ENCODE measurements at places on chromosomes 1 and 21. TPM values are rescaled to one million over a fixed set of nuclear protein-coding genes. Genes with fewer than 3 reads are reported as not detected.

DNA sequence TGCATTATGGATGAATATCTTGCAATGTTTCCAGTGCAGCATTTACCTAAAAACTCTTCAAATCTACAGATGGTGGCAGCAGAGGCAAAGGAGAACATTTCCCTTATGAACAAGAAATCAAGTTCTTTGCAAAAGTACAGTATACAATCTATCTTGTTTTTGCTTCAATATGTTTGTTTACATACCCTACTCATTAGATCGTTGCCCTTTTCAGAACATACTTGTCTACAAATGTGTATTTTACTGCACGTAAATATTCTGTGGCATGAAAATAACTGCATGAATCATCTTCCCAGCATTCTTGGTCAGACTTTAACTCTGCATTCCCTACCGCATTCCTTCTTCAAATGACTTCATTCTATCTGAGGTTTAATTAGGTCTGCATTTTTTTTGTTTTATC lies 212.7 kb downstream of the ZP4 start:
- no peaks in the 10 kb centered on the region for H3K27me3 ChIP-seq
- no peaks in the 10 kb centered on the region for H3K36me3 ChIP-seq
- no peak for DNase-seq
- no peak overlapping the region for H3K4me3 ChIP-seq
- H3K4me1 ChIP-seq, result no peaks in the 10 kb centered on the region

- DNase-seq, result no peak
- H3K36me3 ChIP-seq, result no peaks in the 10 kb centered on the region
- no peak overlapping the region for H3K27ac ChIP-seq
- no peaks in the 10 kb centered on the region for H3K4me1 ChIP-seq
- H3K27me3 ChIP-seq, result no peaks in the 10 kb centered on the region
Measured at GRCh38 chr1:157469300-157469699, 83.0 kb downstream of the FCRL5 start.

DNA sequence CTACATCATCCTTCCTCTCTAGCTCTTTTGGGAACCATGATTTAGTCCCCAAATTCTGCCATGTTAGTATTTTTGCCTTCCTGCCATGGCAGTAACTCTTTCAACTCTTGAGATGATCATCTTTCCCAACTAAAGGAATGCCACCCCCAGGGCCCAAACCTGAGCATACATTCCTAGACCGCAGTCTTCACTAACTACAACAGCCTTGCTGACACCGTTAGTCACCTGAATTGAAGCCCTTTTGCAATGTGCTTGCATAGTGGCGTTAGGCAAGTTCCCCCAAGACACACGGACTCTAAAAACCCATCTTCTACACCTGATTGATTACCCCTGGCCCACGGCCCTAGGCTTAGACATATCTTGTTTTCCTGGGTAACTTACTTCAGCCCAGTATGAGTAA lies 16.4 kb upstream of the YTHDF2 start:
- no peak for DNase-seq
- H3K36me3 ChIP-seq, result no peaks in the 10 kb centered on the region
- H3K27me3 ChIP-seq, result no peaks in the 10 kb centered on the region
- H3K4me1 ChIP-seq, result no peaks in the 10 kb centered on the region
- H3K4me3 ChIP-seq, result no peak overlapping the region

Gene DDR2
- 349 TPM for total RNA-seq

GRCh38 chr1:99365545-99365944 lies 101.3 kb downstream of the PLPPR4 start:
- no peaks in the 10 kb centered on the region for H3K36me3 ChIP-seq
- H3K27me3 ChIP-seq, result no peaks in the 10 kb centered on the region
- no peaks in the 10 kb centered on the region for H3K4me1 ChIP-seq
- no peak overlapping the region for H3K27ac ChIP-seq
- no peak for DNase-seq

Gene SASS6
- total RNA-seq, result 3.2 TPM

DNA sequence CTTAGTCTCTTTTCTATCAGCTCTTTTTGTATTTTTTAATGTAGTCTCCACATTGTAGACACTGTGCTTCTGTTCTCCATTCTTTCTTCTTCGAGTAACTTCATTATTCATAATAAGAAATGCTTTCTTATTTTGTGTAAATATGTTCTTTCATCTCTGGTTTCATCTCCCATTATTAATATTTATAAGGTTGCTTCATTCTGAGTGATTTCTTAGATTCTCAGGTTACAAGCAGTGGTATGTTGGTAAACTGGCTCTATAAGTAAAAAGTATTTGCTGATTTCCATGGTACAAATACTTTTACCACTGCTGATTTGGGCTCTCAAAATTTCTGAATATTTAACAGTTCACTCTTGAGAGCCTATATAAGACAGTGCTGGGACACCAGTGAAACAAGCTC lies 81.3 kb downstream of the CDC14A start:
- no peaks in the 10 kb centered on the region for H3K27me3 ChIP-seq
- H3K4me1 ChIP-seq, result no peaks in the 10 kb centered on the region
- no peak for DNase-seq
- H3K27ac ChIP-seq, result no peak overlapping the region

- H3K4me1 ChIP-seq, result no peaks in the 10 kb centered on the region
- no peak overlapping the region for H3K27ac ChIP-seq
- H3K4me3 ChIP-seq, result no peak overlapping the region
- no peak for DNase-seq
- peaks cover 30% of the 10 kb centered on the region for H3K36me3 ChIP-seq
- H3K27me3 ChIP-seq, result no peaks in the 10 kb centered on the region
Measured at GRCh38 chr1:20496241-20496661, 10.2 kb upstream of the CAMK2N1 start.

Gene AADACL4
- total RNA-seq, result not detected

GRCh38 chr1:10634428-10635084 lies 159.8 kb downstream of the PEX14 start:
- H3K27ac ChIP-seq, result no peak overlapping the region
- no peaks in the 10 kb centered on the region for H3K27me3 ChIP-seq
- no peak for DNase-seq
- H3K4me1 ChIP-seq, result no peaks in the 10 kb centered on the region

GRCh38 chr1:2962946-2963345 lies 58.3 kb upstream of the ACTRT2 start:
- no peaks in the 10 kb centered on the region for H3K36me3 ChIP-seq
- H3K27ac ChIP-seq, result no peak overlapping the region
- no peaks in the 10 kb centered on the region for H3K4me1 ChIP-seq

GRCh38 chr1:112563341-112563740 lies 54.6 kb downstream of the WNT2B start:
- no peaks in the 10 kb centered on the region for H3K36me3 ChIP-seq
- no peak overlapping the region for H3K4me3 ChIP-seq
- no peak overlapping the region for H3K27ac ChIP-seq
- H3K4me1 ChIP-seq, result no peaks in the 10 kb centered on the region
- DNase-seq, result no peak
- no peaks in the 10 kb centered on the region for H3K27me3 ChIP-seq

Gene ALG14
- total RNA-seq, result 4.6 TPM

GRCh38 chr1:209046058-209046417 lies 537.5 kb upstream of the CAMK1G start:
- H3K27ac ChIP-seq, result no peak overlapping the region
- no peaks in the 10 kb centered on the region for H3K27me3 ChIP-seq
- no peak overlapping the region for H3K4me3 ChIP-seq
- DNase-seq, result no peak

DNA sequence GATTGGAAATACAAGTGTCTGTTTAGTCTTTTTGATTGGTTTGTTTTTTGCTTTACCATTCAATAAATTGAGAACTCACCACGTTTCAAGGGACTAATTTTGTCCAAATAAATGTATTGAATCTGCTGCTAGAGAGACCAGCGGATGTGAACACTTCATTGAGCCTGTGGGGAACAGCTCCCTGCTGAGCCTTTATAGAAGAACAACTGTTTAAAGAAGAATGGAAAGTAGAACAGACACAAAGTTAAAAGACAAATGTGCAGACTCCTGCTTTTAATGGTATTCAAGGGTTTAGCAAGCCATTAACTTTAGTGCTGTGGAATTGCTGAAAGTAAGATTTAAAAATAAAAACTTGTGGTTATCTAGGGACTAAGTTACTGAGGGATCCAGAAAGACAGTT lies 817.7 kb upstream of the B3GALT2 start:
- H3K36me3 ChIP-seq, result no peaks in the 10 kb centered on the region
- H3K4me1 ChIP-seq, result no peaks in the 10 kb centered on the region
- H3K27ac ChIP-seq, result no peak overlapping the region
- no peaks in the 10 kb centered on the region for H3K27me3 ChIP-seq

Data from adrenal gland (tissue), 19 donors.